ENCODE measurements at places on chromosomes 4 and X.
A peak's percentile ranks its signal among the peaks of the same experiment; 100 is the strongest.

DNA sequence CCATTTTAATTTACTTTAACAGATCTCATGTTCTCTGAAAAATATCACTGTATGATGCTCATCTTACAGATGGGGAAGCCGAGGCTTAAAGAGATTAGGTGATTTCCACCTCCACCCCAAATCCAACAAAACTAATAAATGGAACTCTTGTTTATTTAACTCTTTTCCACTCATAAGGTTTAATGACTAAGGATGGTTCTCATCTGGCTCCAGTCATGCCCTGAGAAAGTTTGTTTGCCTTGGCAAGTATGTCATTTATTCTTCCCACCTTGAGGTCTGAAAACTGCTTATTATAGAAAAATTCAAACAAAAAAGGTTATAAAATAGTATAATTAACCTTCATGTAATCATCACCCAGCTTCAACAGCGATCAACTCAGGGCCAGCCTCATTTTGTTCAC is 56.3 kb downstream of the PPEF2 start:
- no peak for DNase-seq

DNA sequence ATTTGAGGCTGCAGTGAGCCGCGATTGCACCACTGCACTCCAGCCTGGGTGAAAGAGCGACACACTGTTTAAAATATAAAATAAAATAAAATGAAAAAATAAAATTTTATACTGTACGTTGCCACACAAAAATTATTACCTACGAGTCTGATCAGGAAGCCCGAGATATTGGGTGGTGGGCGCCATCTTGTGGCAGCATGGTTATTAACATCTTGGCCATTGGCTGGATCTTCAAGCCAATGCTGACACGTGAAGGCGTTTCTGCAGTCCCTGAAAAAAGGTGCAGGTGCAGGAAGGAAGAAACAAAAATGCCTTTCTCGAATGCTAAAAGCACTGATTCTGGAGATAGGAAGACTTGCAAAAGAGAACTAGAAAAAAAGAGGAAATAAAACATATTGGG is 4.9 kb upstream of the TLR8 start:
- DNase-seq, result peak; percentile 35

- no peak for DNase-seq
These were observed 430.1 kb downstream of the ANKRD50 start for GRCh38 chr4:124282301-124282898.

DNA sequence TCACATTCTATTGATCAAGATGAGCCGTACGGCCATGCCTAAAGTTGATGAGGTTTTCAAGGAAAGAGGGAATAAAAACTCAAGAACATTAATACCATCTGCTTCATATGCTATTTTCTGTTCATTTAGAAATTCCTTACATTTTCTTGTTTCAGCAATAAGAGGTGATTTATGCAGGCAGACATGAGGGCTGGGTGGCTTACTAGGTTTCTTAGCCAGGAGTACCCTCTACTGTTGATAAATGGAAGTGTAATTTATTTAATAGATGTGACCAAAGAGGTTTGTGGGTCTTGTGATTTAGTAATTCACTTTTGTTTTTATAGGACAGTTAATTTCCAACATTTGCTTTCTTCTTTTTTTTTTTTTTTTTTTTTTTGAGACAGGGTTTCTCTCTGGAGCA is 6.4 kb upstream of the SMIM9 start:
- DNase-seq, result peak; percentile 62

- DNase-seq, result no peak
These were observed 3.4 kb upstream of the MRPL1 start for GRCh38 chr4:77859256-77859655.

DNA sequence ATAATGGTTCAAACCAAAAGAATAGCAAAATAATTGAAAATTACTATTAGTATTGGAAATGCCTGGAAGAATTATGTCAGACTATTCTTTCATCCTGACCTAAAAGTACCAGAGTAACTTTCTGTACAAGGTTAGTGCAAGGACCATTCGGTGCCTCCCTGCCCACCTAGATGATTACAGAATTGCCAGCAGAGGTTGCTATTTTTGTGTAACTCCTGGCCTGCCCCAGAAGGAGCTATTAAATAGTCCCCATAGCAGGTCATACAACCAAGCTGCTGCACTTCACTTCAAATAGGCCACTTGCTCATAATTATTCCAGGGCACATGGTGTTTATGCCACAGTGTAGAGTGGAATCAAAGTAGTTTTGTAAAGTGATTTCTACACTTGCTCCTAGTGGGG is 831.1 kb upstream of the PABPC4L start:
- no peak for DNase-seq

GRCh38 chr4:37389967-37390580 is 145.5 kb downstream of the NWD2 start:
- peak; percentile 27 for DNase-seq

DNA sequence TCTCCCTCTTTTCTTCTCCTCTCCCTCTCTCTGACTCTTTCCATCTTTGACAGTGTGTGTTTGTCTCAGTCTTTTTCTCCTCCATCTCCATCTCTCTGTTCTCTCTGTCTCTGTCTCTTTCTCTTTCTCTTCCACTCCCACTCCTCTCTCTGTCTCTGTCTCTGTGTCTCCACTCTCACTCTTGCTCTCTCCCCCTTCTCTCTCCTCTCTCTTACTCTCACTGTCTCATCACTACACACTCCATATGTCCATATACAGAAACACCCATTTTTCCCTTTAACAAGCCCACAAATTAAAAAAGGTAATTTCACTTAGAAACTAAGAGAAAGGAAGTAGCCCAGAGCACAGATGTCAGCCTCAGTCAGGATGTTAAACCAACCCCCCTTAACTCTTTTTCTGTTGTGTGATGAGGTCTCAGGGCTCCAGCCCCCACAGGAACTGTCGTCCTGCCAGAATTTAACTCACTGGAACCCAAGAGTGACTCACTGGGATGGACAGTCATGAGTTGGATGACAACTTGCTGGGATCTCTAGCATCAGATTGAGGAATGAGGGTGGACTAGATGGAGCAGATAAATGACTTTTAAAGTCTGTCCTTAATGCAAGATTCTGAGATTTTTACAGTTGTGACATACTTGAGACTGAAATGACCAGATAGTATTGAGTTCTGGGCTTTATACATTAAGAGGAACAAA is 27.5 kb downstream of the OTUD6A start:
- DNase-seq, result peak; percentile 70

DNA sequence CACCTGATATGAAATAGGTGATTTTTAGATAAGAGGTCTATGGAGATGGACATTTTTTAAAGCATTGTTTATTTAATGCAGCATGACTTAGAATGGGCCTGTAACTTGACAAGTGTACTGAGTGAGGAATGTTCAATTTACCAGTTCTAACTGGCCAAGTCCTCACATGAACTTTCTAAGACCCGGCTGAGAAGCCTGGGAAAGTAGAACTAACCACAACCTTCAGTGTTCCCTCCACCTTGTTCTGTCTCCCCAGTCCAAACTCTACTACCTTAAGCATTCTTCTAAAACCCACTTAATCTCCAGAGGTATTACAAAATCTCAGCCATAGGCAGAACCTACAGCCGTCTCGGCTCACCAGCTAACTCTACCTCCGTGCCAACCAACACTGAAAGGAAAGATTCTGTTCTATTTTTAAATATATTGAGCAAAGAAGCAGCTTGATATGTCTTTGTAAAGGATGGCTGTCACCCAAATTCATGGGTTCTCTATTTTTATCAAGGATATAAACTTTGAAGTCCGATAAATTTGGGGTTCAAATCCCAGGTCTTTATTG is 6.8 kb downstream of the PPARGC1A start:
- no peak for DNase-seq

DNA sequence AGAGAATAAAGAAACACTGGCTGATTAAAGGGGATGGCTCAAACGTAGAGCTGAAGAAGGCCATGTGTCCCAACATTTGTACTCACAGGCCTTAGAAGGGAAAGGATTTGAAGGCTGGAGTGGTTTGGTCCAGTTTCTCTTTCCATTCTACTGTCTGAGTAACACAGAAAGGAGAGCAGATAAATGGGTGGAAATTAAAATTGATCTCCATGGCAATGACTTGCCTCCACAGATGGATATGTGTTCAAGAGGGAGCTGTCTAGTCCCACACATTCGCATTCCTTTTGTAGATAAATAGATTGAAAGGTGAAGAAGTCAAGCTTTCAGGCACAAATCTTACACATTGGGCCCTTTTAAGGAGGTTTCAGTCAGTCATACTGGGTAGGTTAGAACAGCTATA is 74.6 kb downstream of the DOCK11 start:
- DNase-seq, result no peak

DNA sequence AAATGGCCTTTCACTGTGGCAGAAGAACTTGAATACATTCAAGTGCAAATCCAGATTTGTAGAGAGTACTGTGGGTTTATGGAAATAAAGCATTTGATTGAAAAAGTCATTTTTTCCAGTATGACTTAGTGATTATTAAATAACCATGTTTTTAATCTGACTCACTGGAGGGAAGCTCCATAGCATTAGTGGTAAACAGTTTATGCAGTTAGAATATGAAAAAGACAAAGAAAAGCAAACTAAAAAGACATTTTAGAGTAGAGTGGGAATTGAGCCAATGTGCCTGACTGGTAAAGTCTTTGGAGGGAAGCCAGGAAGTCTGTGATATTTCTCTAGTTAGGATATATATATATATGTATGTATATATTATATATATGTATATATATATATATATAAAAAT is 53.4 kb downstream of the FAT4 start:
- peak; percentile 62 for DNase-seq

- DNase-seq, result no peak
These were observed 531.5 kb upstream of the FRG1 start for GRCh38 chr4:189409158-189409557.

DNA sequence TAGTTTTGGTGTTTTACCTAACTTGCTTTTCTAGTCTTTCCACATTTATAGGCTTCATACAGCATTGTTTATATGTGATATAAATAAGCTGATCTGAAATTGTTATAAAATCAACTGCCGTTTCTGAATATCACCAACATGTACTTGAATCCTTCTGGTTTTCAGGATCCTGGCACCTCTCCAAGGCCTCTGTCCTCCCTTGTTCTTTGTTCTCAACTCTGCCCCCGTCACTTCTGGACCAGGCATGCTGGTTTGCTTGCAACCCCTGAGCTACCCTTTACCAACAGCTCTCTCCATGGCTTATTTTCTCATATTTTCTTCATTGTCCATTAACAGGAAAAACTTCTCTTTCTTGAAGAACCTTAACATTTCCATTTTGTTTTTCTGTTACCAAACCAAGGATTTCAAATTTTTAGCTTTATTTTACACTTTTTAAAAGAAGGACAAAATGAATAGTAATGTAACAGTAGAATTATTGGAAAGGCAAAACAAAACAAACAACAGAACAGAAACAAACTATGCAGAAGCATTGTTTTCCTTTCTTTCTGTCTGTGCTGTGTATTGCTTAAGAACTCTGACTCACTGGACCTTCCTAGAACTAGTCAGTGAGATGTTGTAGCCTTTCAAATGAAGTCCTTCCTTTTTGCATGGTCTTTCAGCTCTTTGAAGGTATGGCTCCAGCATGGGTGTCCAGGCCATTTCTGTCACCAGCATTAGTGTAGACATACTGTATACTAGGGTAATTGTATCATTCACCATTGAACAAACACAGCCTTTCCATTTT is 44.8 kb downstream of the BANK1 start:
- DNase-seq, result peak; percentile 15

DNA sequence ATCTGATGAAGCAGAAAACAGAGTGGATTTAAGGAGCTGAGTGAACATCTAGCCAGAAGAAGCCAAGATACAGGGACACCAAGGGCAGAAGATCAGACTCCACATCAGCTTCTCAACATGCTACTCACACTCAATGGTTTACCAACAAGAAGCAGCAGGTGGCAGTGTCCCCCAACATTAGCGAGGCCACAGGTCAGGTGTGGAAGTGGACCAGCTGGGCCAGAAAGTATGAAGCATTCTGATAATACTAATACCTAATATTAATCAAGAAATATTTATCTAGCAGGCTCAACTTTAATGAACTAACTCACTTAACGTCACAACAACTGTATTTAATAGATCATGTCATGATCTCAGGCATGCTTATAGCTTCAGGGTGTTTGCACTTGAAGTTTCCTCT is 73.4 kb upstream of the TTC29 start:
- DNase-seq, result peak; percentile 42

DNA sequence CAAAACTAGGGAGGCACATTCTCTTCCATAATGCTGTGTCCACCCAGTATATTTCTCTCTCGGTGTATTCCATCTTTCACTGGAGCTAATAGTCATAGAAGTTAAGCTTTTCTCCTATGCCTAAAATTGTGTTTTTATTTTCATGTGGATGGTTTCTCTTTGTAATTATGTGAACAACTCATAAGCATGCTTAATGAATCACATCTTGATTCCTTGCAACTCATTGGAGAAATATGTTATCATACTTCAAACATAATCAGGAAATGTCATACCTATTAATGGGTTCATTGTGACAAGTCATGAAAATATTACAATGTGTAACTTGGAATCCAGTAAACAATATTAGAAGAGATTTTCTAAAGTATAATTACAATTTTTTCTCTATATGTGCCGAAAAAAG is 186.3 kb downstream of the SLC7A11 start:
- DNase-seq, result peak; percentile 61

GRCh38 chrX:50718776-50719175 is 95.2 kb downstream of the SHROOM4 start:
- DNase-seq, result peak; percentile 37
